Activated CD8-positive, alpha-beta T cell treated with anti-CD3 and anti-CD28 coated beads for 36 hours (primary cell): ENCODE measurements at places on chromosomes 5 and 9. TPM values are rescaled to one million over a fixed set of nuclear protein-coding genes. Genes with fewer than 3 reads are reported as not detected.
A peak's percentile ranks its signal among the peaks of the same experiment; 100 is the strongest.

GRCh38 chr9:131695836-131696460 lies 43.9 kb downstream of the RAPGEF1 start:
- DNase-seq, result no peak

DNA sequence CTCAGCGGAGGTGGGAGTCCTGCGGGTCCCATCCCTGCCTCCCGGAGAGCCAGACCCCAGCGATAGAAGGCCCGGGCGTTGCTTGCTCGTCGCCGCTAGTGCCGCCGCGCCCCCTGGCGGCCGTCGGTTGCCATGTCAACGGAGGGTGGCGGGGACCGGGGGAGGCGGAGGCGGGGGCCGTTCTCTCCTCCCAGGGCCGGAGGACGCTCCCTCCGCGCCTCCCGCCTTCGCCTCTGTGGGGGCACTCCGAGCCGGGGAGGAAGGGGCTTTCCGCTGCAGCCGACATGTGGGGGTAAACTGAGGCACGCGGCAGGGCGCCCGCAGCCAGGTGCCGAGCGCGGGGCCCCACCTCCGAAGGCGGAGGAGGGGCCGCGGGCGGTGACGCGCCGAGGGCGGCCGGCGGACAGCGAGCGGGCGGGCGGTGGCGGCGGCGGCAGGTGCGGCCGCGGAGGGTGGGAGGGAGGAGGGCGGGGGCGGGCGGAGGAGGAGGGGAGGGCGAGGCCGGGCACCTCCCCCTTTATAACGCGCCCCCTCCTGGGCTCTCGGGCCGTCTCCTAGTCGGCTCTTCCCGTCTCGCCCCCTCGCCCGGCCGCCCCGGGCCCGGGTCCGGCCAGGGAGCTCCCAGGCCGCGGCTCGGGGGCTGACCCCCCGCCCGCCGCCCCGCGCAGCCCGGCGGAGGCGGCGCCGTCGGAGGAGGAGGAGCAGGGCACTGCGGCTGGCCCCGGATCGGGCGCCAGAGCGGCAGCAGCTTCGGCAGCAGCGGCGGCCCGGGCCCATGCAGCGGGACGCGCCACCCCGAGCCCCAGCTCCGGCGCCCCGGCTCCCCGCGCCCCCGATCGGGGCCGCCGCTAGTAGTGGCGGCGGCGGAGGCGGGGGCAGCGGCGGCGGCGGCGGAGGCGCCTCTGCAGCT lies 556 bp upstream of the CDK9 start:
- peak; percentile 90 for DNase-seq

DNA sequence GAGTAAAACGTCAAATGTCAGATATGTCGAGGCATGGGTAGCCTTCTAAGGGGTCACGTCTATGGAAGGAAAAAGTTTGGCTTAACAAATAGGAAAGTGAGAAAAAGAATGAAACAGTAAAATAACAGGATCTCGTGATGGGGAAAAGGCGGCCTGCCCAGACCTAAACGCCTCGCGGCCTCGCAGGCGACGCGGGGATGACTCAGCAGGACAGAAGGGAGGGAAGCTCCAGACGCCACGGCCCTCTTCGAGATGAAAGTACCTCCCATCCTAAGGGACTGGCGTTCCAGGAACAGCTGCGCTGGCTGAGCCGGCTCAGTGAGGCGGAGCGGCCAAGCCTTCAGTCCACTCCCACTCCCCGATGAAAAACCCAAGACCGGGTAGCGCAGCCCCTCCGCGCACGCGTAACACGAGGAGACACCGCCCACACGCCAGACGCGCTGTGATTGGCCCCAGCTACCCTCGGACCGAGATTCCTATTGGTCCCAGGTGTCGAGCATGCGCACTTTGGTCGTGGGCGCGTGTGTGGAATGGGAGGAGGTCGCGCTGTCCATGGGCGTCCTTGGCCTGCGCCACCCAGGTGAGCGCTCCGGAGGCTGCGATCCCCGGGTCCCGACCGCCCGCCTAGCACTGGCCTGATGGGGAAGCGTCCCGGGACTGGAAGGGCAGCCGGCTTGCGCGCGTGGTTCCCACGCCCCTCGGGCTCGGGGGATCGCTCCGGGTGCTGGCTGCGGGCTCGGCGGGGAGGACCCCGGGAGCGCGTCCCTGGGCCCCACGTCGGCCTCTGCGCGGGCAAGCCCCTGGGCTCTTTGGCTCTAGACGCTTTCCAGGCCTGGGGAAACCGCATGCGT lies 588.5 kb downstream of the MTRR start:
- DNase-seq, result peak; percentile 85

GRCh38 chr5:159003045-159004030 lies 96.4 kb downstream of the EBF1 start:
- DNase-seq, result no peak

The CAMK2A gene
- total RNA-seq, result not detected

- no peak for DNase-seq
These were observed 281.9 kb downstream of the MARCHF11 start for GRCh38 chr5:15897656-15898055.

- DNase-seq, result peak; percentile 92
These were observed 30.8 kb downstream of the CD180 start for GRCh38 chr5:67165526-67166459.

The FOXI1 gene
- total RNA-seq, result not detected

GRCh38 chr5:44603496-44604272 lies 205.1 kb upstream of the MRPS30 start:
- DNase-seq, result peak; percentile 11

DNA sequence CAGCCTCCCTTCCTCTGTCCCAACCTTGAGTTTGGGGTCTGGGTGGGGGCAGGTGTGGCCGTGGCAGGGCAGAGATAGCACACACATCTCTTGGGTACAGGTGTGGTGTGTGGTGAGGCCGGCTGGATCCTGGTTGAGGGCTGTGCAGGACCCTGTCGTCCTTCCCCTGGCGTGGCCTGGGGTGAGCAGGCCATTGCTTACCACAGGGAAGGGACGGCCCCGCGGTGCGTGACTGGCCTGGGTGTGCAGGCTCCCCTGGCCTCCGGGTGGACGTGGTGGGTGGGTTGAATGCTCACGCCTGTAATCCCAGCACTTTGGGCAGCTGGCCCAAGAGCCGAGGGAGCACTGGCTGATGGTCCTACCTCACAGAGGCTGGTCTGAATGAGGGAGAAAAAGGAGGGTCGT lies 1.2 kb downstream of the ARRDC1 start:
- DNase-seq, result no peak

GRCh38 chr9:132283165-132283564 lies 71.6 kb downstream of the SETX start:
- peak; percentile 58 for DNase-seq

DNA sequence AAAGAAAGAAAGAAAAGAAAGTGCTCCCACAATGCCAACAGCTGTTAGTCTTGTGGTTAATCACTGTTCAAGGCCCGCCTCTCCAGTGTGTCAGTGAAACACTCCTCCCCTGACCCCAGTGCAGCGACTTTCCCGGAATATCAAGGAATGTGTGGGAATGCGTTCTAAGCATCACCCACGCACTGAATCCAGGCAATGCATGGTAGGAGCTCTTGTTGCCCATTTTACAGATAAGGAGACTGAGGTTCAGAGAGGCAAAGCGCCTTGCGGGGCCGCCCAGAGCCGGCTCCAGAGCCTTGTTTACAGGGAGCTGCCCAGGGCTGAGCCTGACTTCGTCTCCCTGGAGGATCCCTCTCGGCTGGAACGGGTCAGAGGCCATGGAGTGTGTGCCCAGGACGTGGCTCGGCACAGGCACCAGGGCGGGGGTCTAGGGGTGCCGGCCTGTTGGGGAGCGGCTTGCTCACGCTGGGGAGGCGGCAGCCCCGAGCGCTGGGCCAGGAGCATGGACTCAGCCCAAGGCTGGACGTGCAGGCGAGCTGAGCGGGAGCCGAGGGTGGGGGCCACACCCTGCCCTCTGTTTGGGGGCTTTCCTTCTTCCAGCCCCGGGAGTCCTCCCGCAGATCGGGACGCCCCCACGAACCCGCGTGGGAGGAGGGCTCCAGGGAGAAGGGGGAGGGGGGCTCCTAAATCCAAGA lies 823 bp downstream of the ST6GALNAC6 start:
- peak; percentile 33 for DNase-seq

GRCh38 chr5:53928641-53929040 lies 368.2 kb downstream of the NDUFS4 start:
- no peak for DNase-seq

The PRRC1 gene
- 38.0 TPM for total RNA-seq

DNA sequence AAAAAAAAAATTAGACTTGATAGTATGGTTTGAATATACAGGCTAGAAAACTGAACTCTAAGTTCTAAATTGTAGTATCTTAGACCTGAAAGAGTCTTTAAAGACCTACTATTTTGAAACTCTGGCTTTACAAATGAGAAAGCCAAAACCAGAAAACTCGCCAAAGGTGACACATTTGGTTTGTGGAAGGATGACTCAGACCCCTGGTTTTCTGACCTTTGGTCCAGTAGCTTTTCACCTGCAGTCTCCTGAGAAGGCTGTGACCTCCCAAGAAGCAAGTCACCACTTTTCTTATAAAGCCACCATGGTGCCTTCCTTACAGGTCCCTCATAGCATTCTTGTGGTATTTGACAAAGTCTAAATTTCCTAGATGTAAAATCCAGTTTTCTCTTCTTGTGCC lies 102.1 kb upstream of the CEP78 start:
- peak; percentile 67 for DNase-seq

The S100Z gene
- total RNA-seq, result 0.36 TPM

The DPM2 gene
- total RNA-seq, result 41.3 TPM

The NKD2 gene
- total RNA-seq, result 1.5 TPM

The PRSS3 gene
- total RNA-seq, result not detected

DNA sequence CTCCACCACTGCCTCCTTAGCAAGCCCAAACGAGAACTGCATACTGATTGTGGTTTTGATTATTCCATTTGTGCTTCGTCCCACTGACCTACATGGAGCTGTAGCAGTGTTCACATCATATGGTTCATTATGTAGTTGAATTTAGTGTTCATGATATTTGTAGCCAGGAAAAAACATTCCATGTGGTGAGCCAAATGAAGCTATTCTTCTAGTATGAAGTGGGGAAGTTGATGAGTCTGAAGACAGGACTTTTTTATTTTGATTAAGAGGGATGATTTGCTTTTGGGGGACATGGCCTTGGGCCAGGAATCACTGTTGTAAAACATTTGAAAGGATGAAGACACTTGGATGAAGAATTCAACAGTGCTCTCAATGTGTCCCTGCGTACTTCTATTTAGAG lies 192.9 kb upstream of the SLC27A6 start:
- DNase-seq, result no peak

GRCh38 chr5:130286971-130287370 lies 382.7 kb downstream of the CHSY3 start:
- DNase-seq, result no peak

The ACOT12 gene
- total RNA-seq, result not detected

- DNase-seq, result no peak
These were observed 105.8 kb downstream of the ROR2 start for GRCh38 chr9:91844190-91844589.

GRCh38 chr9:38401994-38402393 lies 9.5 kb downstream of the ALDH1B1 start:
- DNase-seq, result no peak

- peak; percentile 74 for DNase-seq
These were observed 6.7 kb upstream of the WNT8A start for GRCh38 chr5:138077064-138077696.

- no peak for DNase-seq
These were observed 61.7 kb downstream of the PLAC8L1 start for GRCh38 chr5:146043722-146044121.

GRCh38 chr9:37917313-37917731 lies 13.4 kb upstream of the SLC25A51 start:
- no peak for DNase-seq

GRCh38 chr5:150065346-150065745 lies 21.0 kb downstream of the CSF1R start:
- no peak for DNase-seq

GRCh38 chr9:128118971-128119665 lies 8.4 kb downstream of the PTGES2 start:
- DNase-seq, result no peak

The TYRP1 gene
- not detected for total RNA-seq

The NRARP gene
- 4.4 TPM for total RNA-seq

DNA sequence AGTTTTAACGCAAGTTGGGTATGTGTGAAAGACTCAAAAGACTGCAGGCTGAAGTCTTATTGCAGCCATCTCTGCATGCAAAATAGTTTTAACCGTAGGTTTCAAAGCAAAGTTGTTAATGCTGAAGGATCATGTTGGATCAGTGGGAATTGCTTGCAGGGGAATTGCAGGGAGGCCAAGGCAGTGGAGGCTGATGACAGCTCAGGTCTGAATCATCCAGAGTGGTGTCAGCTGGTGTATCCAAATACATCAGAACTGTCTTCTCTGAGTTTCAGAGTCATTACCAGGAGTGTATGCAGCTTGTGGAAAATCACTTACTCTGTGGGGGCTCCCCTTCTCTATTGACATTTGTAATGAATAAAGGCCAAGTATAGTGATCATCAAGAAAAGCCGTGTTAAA lies 435.7 kb downstream of the SH3GL2 start:
- no peak for DNase-seq
